ENCODE measurements at places on chromosomes 11 and 22.

DNA sequence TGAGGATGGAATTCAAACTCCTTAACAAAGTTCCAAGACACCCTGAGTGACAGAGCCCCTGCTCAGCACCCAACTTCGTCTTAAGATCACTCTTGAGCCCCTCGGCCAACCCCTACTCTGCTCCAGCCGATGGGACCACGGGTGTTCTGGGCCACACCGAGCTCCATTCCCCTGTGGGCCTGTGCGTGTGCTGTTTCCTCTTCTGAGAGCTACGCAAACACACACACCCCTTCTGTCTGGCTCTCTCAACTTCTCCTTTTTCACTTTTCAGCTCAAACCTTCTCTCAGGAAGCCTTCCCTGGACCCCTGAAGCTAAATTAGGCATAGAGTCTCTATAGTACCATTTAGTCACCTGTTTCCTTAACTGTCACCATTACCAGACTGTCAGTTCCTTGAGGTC is 37.5 kb upstream of the NNMT start:
- DNase-seq: no peak

GRCh38 chr22:28557184-28557583 is 122.5 kb downstream of the TTC28 start:
- DNase-seq: no peak

GRCh38 chr22:30192427-30192826 is 54.1 kb downstream of the LIF start:
- no peak for DNase-seq

GRCh38 chr22:38849811-38850210 is 6.0 kb upstream of the NPTXR start:
- no peak for DNase-seq

DNA sequence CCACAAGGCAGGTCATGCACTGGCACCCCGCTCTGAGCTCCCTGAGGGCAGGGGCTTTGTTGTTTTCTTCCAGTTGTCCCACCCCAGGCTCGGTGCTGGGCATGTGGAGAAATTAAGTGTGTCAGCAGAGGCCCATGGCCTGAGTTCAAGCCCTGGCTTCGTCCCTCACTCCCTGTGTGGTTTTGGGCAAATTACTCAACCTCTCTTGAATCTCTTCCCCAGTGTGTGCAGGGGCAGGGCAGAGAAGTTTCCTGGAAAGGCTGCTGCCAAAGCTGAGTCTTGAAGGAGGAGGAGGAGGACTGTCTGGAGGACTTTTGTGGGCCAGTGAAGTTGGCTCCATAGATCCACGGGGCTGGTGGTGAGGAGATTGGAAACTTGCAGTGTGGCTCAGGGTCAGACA is 138.1 kb upstream of the E2F8 start:
- no peak for DNase-seq

DNA sequence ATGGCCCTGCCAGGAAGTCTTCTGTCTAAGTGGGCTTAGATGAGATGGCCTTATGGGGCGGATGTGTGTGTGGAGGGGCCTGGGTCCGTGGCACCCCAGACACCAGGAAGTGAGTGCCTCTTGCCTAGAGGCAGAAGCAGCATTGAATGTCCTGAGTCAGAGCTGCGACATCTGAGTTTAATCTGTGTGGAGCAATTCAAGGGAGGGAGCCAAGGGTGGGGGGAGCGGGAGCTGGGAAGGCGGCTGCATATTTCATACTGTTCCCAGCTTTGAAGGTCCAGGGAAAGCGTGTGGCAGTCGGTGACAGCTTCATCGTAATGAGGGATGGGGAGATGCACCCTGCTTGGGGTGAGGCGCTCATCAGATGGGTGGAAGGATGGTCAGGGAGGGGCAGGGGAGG is 73.5 kb upstream of the THY1 start:
- no peak for DNase-seq

DNA sequence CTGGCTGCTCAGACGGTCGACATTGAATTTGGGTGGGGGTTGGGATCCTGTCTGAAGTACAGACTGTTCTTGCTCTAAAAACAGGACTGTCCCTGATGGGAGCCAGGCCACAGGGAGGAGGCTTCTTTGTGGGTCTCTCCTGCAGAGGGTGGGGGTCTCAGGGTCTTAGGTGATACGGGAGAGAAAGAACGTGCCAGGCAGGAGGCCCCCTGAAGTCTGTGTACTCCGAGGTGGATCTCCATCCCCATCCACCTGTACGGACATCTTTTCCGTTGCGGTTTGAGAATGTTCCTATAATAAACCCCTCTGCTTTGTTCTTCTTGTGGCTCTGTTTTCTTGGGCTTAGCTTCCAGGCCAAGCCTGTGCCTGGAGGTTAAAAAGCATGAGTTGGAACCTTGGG is 15.9 kb downstream of the PSMD13 start:
- no peak for DNase-seq

DNA sequence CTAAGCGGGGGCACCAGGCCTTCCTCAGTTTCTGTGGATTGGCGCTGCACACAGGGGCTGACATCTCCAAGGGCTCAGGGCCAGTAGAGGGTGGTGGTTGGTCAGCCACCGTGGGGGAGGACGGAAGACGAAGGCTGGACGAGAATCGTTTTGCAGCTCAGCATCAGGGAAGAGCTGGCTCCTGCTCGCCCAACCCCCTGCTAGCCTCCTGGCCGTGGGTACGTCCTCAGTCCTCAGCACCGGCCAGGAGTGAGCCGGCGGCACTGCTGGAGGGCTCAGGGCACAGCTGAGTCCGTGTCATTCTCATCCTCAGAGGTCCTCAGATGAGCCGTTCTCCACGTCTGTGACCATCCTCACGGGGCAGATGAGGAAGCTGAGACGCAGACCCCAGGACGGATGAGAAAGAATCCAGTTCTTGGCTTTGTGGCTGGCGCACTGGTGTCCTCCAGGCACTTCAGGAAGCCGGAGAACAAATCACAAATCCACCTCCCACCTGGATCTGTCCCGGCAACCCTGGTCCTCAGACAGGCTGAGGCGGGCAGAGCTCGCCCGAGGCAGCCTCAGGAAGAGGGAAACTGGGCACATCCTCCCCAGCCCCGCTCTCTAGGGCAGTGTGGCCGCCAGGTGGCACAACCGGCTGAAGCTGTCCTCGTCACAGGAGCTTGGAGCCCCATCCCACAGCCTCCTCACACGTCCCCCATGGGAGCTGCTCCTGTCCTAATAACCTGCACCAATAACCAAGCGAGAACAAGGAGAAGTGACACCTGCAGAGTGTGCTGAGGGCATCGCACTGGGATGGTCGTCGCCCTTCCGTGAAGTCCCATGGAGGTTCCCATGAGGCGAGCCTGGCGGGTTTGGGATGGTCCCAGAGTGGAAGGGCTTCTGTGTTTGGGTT is 393.7 kb downstream of the BRD1 start:
- DNase-seq: no peak

DNA sequence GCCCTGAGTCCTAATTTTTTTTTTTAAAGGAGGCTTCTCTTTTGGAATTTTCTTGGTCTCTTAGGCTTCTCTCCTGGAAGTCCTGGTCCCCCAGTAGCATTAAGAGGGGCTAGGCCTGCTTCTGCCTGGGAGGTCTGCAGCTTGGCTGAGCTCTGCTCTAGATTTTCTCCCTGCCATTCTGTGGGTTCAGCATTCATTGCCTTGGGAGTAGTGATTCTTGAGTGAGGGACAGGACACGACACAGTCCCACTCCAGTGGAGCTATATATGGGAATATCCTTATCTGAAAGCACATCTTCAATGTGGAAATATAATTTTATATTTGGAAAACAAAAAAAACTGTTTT is 3.7 kb downstream of the IGSF22 start:
- no peak for DNase-seq

GRCh38 chr11:134466610-134467567 is 54.8 kb upstream of the B3GAT1 start:
- no peak for DNase-seq

DNA sequence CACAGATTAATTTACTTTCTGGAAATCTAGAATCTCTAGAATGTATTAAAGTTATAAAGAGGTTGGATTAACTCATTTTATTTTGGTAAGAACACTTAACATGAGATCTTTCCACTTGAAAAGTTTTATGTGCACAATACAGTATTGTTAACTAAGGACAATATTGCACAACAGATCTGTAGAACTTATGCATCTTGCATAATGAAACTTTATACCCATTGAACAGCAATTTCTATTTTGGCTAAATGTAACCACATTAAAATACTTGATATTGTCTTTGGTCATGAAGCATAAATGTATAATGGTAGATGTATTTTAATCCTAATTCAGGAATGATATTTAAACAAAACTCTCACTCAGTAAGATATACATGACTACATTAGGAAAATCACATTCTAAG is 203.8 kb downstream of the SNX19 start:
- DNase-seq: no peak

GRCh38 chr22:17910561-17911311 is 113.6 kb downstream of the MICAL3 start:
- DNase-seq: peak; percentile 87
